NCI-H2081 treated with DMSO at 0.1 percent for 48 hours (cell line): ENCODE measurements at places on chromosomes 16 and 17.

DNA sequence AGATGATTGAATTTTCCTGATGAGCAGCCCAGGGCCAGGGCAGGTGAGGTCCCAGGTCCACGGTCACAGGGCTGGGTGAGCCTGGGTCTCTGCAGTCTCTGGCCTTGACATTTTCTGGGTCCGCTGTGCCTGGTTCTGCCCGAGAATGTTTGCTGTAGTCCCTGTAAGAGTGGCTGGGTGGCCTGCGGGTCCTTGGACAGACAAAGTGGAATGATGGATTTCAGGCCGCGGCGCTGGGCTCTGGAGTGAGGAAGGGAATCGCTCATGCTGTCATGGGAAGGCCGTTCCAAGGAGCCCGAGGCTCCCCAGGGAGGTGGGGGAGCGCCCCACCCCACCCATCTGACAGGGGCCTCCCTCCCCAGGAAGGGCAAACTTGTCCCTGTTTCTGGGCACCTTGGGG, 153.5 kb upstream of the CIBAR2 start:
- no peak for DNase-seq

DNA sequence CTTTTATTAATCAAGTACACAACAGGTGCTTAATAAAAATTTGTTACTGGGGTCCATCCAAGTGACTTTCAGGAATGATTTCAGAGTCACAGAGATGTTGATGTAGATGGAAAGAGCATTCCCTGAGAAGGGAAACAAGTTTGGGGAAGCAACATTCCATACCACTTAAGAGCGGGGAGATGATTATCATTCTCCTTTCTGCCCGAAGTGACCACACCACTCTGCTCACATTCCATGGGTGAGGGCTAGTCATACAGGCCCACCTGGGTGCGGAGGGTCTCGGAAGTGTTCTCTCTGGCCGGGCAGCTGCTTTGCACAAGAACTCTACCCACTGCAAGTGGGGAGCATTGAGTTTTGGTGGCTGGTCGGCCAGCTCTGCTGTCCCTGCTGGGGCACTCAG, 231.4 kb downstream of the SNX29 start:
- no peak for DNase-seq

DNA sequence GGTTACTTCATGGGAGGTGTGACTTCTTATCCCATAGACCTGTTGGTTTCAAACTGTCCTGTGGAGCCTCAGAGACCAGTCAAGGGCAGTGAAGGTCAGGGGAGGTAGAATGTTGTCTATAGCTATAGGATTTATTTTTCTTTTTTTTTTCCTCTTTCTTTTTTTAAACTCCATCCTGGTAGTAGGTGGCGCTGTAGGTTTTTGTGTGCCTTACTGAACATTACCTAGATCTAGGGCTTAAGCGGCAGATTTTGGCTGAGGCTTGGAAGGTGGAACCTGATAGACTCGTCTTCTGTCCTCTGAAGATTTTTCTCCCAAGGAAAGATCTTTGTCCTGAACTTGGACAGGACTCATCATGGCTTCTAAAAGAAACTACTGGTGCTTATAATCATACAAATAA, 8.2 kb upstream of the LASP1NB start:
- no peak for DNase-seq

GRCh38 chr17:49031965-49032928, 35.1 kb downstream of the IGF2BP1 start:
- peak; percentile 67 for DNase-seq

DNA sequence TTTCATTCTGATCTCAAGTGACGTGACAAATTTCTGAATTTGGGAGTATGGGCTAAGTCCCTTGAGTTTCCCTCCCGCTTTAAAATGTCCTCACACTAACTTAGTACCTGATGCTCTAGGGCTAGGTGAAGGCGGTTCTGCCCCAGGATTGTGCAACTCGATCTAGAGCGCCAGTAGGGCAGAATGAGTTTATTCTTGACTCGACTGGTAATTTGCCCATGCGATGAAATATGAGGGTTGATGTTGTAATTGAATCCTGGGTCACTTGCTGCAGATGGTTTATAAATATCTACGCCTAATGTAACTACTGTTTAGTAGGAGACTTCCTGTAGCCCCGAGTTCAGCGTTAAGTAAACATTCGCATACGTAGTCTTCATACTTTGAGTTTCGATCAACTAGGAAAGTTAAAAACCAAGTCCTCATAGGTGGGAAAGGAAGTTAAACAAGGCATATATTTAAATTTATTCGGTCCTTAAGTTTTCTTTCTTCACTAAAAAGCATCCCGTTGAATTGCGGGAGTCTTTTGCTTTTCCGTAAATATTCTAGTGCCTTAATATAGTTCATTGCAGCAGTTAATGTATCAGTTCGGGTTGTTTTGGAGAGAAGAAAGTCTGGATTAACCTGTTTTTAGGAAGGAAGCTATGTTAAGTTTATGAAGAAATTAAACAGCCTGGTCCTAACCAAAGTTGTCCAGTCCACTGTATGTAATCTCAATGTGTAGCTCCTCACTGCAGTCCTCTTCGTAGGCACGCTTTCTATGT, 1.6 kb downstream of the CTCF start:
- no peak for DNase-seq
